ENCODE measurements at places on chromosomes 5 and 9.

DNA sequence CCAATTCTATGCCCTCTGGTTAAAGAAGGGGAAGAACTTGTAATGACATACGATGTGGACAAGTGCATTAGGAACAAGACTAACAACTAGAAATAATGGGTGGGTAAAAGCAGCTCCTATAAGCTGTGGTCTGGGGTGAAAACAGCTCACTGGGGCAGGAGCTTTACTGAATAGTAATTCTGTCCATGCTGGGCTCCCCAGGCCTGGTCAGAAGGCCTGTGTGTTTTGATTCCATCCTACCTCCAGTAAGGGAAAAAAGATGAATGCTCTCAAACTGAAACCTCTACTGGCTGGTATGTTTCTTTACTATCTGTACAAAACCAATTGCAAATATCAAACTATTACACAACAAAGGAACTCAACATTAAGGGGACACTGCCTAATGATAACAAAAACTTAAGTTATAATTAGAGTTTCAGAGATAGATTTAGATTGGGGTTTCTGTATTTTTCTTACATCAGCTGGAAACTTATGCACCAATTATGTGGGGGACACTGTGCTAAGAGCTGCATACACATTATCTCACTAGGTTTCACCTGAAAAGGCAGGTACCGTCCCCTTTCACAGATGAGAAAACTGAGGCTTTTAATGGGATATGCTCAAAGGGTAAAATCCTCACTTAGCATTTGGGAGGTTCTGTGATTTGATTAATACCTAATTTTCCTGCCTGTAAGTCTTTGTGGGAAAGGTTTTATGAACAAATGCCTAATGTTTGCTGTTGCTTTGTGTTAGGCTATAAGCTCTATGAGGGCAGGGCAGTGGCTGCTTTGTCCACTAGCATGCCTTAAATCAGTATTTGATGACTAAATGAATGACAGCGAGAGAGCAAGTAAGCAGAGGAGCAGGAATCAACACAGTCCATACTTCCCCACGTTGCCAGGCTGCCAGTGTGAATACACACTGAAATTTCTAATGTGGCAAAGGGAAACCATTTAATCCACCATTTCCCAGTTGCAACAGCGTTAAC is 53.6 kb downstream of the ELL2 start:
- no peak for DNase-seq

DNA sequence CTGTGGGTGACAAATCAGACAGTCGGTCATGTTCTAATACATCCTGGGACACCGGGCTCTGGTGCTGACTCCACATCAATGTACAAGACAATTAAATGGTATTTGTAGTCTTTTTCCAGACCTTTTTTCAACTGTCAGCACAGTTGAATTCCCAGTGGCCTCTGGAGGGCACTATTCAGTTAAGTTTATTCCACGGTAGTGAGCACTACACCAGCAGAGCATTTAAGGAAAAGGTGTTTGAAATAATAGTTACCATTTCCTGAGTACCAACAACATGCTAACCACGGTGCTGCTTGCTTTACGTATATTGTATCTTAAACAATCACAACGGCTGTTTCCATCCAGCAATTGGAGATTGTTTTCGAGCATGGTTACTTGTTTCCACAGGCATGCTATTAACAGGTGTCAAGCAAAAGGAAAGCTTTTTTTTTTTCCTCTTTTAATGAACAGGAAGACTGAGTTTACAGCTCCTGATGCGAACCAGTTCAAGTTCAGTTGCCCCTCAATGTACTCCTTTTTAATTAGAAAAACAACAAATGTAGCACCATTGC is 186.7 kb downstream of the PDZD2 start:
- DNase-seq, result peak; percentile 27

- peak; percentile 79 for DNase-seq
These were observed 2.1 kb upstream of the ANXA2R start for GRCh38 chr5:43042176-43042625.

DNA sequence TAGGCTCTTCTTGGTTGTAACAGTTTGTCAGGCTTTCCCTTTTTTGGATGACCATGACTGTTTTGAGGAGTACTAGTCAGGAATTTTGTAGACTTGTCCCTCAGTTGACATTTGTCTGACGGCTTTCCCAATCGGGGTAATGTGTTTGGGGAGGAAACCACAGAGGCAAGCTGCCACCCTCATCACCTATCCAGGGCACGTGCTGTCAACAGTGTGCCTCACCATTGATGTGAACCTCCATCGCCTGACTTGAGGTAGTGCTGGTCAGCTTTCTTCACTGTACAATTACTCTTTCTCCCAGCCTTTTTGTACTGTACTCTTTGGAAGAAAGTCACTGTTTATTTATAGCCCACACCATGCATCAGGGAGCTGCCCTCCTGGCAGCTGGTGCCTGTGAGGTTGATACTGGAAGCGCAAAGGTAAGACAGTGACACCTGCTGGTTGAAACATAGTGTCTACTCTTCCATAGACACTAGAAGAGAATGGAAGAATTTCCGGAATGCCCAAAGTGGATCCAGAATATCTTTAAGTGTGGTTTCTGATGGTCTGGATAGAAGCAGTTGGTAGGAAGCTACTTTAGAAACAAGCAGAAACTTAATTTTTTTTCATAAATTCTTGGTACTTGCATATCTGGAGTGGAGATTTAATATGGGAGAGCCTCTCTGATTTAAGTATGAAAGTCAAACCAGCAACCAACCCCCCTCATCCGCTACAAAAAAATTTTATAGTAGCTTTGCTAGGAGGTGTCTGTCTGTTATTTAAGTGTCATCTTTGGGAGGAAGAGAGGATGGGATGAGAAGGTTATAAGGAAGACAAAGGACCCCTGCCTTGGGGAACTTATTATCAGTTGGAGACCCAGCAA is 69.3 kb downstream of the SNX30 start:
- peak; percentile 34 for DNase-seq

GRCh38 chr5:65903581-65903980 is 22.8 kb upstream of the ERBIN start:
- DNase-seq, result no peak

GRCh38 chr5:65198456-65199120 is 283.1 kb downstream of the ADAMTS6 start:
- DNase-seq, result no peak

DNA sequence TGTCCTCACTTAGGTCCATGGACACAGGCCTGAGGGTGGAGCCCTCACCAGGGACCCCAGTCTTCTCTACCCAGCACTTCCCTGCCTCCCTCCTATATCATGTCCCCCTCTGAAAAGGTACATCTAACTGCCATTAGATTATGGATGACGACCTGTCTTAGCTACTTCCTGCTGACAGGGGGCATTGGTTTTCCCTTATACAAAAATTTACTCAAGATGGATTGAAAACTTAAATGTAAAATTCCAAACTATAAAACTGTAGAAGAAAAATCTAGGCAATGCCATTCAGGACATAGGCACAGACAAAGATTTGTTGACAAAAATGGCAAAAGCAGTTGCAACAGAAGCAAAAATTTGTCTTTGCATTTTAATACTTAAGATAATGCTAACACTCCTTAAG is 623.2 kb upstream of the FAM174A start:
- DNase-seq, result no peak

DNA sequence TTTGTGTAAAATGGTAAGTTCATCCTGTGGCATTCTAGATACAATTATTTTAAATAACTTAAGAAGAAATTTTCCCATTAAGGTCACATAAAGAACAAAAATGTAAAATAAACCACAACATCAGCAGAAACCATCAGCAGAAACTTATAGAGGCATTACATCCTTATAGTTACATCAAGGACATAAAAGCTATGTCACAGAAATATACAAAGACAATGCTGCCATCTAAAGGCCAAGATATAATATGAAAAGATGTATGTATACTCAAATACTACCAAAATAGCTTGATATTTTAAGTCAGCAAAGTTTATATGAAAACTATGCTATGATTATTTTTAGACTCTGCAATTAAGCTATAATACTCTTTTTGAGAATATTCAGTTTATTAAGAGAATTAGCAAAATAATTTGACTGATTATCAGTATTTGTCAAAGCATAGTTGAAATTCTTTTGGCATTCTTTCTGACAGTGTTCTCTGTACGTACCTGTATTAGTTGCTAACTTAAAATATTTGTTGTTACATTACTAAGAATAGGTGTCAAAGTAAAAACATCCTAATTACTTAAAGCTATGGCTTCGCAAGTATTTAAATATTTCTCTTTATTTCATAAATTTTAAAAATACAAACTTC is 36.2 kb downstream of the FBXL17 start:
- no peak for DNase-seq

- no peak for DNase-seq
These were observed 290.2 kb downstream of the ZNF608 start for GRCh38 chr5:124456249-124456648.

GRCh38 chr5:96117771-96118651 is 156.4 kb upstream of the ELL2 start:
- DNase-seq, result no peak

- no peak for DNase-seq
These were observed 7.5 kb downstream of the NMUR2 start for GRCh38 chr5:152397581-152397980.

DNA sequence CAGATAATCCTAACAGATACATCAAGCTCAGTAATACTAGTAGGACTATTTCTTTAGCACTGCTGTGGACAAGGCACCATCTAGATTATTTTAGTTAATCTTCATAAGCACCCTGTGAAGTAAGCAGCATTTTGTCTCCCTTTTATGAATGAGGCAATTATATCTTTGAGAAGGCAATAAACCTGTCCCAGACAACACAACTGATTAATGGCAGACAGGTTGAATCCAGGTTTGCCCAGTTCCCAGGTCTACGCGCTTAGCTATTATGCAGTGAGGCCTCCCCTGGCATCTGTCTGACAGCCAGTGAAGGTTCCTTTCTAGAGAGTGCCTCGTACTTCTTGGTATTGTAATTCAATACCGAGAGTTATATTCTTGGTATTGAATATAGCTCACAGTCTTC is 9.7 kb upstream of the LVRN start:
- no peak for DNase-seq

DNA sequence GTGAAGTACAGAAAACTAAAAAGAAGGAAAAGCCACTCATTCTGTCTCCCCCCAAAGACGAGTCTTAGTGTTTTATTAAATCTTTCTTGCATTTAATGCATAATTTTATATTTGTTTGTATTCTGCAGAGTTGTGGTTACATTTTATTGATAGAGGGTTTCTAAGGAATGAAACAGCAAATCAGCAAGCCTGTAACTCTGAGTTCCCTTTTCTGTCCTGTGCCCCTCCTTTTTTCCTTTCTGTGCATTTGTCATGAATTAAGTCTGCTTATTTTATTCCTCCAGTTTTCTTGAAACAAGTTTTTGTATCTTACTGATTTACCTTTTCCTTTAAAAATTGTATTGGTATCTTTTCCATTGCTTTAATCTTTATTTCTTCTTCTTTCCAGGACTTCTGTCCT is 132.8 kb downstream of the MUSK start:
- no peak for DNase-seq

GRCh38 chr5:82765765-82766164 is 311.4 kb downstream of the TMEM167A start:
- no peak for DNase-seq

- no peak for DNase-seq
These were observed 211.6 kb downstream of the SLIT3 start for GRCh38 chr5:169089343-169089742.

GRCh38 chr9:107218829-107219485 is 64.1 kb upstream of the RAD23B start:
- no peak for DNase-seq

DNA sequence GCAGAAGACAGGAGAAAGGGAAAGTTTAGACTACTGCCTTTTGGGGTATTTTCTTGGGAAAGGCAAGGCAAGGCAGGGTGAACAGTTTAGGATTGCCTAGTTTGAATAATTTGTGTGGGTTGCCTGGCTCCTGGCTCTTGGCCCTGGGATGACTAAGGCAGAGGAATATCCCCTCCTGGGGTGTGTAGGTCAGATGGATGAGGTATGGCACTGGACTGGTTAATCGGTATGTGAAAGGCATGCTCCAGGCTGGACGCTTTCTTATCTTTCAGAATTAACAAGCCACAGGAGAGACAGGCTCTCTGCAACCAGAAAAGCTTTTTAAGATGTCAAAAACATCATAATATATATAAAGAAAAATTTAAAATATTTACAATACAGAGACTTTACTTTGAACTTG is 58.6 kb downstream of the STARD4 start:
- no peak for DNase-seq

- no peak for DNase-seq
These were observed 31.9 kb upstream of the JADE2 start for GRCh38 chr5:134493461-134494055.

DNA sequence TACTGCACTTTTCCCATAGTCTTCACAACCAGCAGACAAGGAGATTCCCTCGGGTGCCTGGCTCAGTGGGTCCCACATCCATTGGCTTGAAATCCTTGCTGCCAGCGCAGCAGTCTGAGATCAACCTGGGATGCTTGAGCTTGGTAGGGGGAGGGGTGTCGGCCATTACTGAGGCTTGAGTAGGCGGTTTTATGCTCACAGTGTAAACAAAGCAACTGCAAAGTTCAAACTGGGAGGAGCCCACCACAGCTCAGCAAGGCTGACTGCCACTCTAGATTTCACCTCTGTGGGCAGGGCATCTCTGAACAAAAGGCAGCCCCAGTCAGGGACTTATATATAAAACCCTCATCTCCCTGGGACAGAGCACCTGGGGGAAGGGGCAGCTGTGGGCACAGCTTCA is 512.3 kb upstream of the MPDZ start:
- no peak for DNase-seq

- DNase-seq, result no peak
These were observed 180.5 kb upstream of the PTPRD start for GRCh38 chr9:10793306-10793705.

- peak; percentile 24 for DNase-seq
These were observed 509.7 kb downstream of the PSAT1 start for GRCh38 chr9:78806492-78807160.

DNA sequence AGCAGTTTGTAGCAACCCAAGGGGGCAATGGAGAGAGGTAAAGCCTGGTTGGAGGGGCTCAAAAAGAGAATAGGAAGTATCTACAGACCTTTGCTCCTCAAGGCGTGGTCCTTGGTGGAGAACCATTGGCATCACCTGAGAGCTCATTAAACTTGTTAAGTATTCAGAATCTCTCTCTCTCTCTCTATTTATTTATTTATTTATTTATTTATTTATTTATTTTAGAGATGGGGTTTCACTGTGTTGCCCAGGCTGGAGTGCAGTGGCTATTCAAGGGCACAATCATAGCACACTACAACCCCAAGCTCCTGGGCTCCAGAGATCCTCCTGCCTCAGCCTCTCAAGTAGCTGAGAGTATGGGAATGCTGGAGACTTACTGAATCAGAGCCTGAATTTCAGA is 193.1 kb upstream of the ADCY2 start:
- DNase-seq, result no peak
